ENCODE measurements at places on chromosomes 7 and 10.
A peak's percentile ranks its signal among the peaks of the same experiment; 100 is the strongest.

DNA sequence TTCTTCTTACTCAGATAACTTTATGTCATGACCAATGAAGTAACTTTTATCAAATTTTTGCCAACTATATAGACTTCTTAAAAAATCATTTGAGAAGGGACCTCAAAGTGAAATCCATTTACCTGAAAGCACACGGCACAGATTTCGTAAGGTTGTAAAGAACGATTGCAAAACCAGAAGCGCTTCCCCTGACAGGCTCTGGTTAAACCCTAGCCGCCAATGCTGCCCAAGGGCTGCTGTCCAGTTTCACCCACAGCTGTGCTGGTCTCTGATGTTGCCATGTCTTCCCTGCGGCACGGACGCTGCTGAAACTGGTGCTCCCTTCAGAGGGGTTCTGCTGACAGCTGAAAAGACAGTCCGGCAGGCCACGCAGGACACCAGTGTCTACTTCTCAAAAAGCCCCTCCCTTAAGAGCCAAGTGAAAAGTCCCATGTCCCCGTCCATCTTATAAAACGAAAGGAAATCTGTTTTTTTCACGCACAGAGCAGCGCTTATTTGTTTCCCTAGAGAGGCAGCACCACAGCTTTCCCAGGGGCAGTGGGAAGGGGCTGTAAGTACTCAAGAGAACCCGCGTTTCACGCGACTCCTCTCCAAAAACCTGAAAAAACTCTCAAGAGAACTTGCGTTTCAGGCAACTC, 32.5 kb downstream of the GNA12 start:
- DNase-seq = no peak

DNA sequence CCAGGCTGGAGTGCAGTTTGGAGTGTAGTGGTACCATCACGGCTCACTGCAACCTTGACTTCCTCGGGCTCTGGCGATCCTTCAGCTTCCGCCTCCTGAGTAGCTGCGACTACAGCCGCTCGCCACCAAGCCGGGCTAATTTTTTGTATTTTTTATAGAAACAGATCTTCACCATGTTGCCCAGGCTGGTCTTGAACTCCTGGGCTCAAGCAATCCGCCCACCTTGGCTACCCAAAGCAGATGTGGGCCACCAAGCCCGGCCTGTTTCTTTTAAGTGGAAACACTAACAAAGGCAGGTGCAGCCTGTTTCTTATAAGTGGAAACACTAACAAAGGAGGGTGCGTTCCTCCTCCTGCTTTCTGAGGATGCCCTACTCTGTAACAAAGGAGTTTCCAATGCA, 18.2 kb downstream of the PRF1 start:
- peak; percentile 19 for DNase-seq

GRCh38 chr10:76086761-76087639, 655.6 kb downstream of the LRMDA start:
- DNase-seq = no peak

- no peak for DNase-seq
These were observed 2.8 kb downstream of the TFEC start for GRCh38 chr7:116027786-116028185.

GRCh38 chr7:138396251-138397070, 63.6 kb upstream of the TRIM24 start:
- DNase-seq = no peak

- DNase-seq = no peak
These were observed 825.7 kb downstream of the TNS3 start for GRCh38 chr7:46756256-46756655.

GRCh38 chr10:93412801-93413200, 69.3 kb downstream of the MYOF start:
- no peak for DNase-seq

GRCh38 chr7:92783260-92784201, 52.8 kb downstream of the CDK6 start:
- DNase-seq = no peak

DNA sequence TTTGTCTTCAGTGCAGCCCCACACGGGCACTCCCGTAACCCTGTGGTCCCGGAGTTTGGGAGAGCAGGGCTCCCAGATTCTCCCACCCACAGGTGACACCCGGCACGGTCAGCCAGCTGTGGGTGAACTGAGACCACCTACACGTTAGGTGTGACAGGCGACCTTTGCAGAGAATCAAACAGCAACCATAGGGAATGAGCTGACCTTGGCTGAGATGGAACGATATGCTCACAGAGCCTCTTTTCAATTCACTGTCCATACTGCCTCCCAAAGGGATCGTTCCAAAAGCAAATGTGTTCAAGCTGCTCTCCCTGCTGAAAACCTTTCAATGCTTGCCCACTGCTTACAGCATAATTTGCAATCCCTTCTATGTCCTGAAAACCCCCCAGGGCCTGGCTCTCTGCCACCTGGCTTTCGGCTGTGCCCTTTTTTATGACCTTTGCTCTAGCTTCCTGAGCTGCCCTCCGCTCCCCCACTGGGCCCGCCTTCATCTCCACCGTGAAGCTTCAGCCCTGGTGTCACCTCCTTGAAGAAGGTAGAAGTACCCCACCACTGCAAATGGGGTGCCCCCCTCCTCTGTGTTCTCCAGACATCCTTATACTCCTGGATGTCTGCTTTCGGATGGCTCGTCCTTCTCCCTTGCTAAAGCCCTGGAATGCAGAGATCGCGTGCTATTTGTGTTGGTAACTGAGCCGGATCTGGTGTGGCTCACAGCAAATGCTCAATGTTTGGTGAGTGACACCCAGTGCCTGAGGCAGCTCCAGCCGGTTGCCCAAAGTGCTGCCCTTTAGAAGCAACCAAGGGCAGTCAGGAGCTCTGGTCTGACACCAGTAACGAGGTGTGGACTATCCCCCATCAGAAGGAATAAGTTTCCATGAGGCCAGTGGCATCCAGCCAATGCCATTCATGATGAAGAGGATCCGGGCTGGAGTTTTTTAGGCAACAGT, 90.4 kb downstream of the KIAA1549 start:
- no peak for DNase-seq

- no peak for DNase-seq
These were observed 1.2 kb upstream of the ZNF655 start for GRCh38 chr7:99557196-99557607.

DNA sequence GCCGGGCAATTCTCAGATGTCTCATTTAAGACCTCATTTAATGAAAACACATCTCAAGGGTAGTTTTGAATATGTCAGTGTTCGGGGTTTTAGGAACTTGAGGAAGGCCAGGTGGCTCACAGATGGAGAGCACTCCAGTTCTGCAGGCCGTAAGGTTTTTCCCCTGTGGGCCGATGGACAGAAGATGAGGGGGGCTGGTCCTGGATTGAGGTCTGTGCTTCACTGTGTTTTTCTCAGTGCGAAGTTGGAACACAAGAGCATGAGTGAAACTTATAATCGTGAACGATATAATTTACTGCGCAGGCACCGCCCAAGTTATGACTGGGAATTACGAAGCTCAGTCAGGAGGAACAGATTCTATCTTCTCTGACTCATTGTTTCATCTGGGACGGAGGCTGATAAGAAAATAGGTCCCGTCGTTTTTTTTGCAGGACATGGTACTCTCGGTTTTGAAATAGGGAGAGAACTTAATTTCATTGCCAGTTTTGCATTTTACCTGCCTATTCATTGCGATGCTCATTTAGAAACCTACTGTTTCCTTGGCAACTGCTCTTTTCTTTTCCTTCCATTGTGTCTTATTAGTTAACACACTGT, 591.0 kb upstream of the PFKP start:
- no peak for DNase-seq

- no peak for DNase-seq
These were observed 20.9 kb upstream of the BTBD16 start for GRCh38 chr10:122249991-122250750.

- no peak for DNase-seq
These were observed 285.2 kb upstream of the KLF6 start for GRCh38 chr10:4070184-4070583.

DNA sequence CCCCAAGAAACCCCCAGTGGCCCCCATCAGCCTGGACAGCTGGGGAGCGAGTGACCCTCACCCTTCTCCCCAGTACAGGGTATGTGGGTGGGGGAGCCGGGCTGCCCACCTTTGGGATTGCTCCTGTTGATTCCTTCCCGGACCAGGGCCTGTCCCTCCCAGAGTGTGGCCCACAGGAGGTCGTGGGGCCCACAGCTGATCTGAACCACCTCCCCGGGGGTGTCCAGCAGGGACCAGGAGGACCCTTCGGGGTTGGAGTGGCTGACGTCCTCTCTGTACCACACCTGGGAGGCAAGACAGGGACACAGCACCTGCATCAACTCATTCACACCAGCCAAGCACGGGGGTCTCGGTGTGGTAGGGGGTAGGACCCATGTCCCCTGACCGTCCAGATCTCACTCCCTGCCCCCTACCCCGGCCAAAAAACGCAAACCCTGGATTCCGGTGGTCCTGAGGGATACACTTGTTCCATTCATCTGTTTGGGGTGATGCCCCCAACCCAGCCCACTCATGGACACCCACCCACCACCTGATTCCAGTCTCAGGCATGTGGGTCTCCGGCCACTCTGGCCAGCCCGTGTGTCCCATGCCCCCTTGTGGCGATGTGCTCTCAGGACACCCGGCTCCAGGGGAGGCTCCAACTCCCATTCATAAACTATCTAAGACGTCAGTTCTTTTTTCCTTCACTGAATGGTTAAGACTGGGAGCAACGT, 10.9 kb downstream of the TECPR1 start:
- no peak for DNase-seq

DNA sequence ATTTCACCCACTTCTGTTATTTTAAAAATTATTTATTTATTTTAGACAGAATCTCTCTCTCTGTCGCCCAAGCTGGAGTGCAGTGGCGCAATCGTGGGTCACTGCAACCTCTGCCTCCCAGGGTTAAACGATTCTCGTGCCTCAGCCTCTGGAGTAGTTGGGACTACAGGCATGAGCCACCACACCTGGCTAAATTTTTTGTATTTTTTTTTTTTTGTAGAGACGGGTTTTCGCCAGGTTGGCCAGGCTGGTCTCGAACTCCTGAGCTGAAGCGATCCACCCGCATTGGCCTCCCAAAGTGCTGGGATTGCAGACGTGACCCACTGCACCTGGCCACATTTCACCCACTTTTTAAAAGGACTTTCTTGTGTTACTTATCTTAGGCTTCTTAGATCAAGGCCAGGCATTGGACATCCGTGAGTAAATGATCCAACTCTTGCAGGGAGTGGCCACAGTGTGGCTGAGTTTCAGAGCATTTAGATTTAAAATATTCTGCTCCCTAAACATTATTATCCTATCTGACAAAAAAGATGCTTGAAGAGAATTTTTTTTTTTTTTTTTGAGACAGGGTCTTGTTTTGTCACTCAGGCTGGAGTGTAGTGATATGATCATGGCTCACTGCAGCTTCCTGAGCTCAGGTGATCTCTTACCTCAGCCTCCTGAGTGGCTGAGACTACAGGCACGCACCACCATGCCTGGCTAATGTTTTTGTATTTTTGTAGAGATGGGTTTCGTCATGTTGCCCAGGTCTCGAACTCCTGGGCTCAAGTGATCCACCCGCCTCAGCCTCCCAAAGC, 14.4 kb downstream of the SNX10 start:
- no peak for DNase-seq

DNA sequence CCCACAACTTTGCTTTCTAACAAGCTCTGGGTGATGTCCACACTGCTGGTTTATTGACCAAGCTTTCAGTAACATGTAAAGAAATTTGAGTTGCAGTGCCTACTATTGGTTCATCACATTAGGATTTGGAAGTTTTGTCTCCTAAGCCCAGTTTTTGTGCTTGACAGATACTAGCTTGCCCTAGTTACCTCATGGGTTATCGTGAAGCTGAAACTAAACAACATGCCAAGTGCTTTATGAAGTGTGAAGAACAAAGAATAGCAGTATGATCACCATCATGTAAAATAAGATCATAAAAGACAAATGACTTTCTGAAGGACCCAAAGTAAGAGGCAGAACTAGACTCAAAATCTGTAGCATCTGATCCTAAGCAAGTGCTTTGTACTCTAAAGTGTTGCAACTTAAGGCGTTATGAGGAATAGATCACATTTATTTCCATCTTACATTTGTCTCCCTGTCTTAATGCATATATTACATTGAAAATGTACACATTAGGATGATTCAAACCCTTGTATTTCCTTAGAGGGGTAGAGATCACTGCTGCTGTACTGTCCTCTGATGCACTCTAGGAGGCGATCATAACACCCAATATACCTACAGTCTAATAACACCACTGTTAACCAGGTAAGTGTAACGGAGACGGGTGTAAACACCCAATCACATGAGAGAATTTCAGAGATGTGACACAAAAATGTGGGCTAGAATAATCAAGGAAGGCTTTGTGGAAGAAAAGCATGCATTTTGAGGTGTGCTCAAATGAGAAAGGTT, 71.3 kb downstream of the NRCAM start:
- DNase-seq = no peak

GRCh38 chr7:49112647-49113046, 188.3 kb downstream of the CDC14C start:
- DNase-seq = no peak

GRCh38 chr7:144941127-144941526, 105.3 kb upstream of the TPK1 start:
- DNase-seq = no peak

GRCh38 chr10:65838811-65839210, 1087.0 kb upstream of the LRRTM3 start:
- DNase-seq = no peak

All from RWPE2 (cell line).